ENCODE measurements at places on chromosomes 6 and 20. TPM values are rescaled to one million over a fixed set of nuclear protein-coding genes. Genes with fewer than 3 reads are reported as not detected.

DNA sequence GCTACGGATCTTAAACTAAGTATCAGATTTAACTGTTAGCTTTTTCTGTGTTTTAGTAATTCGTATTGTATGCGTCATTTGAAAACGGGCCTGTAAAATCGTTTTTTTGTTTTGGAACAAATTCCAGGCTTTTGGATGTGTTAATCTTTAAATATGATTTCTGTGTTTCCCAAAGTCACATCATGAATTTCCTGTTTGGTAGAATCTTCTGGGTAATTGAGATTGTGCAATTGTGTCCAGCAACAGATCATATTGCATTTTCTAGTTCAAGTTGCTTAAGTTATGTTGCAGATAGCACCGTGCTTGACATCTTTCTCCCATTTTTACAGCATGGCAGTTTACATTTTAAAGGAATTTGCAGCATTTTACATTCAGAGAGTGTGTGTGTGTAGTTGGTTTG is 1.9 kb downstream of the MAPK14 start:
- DNase-seq = no peak

Gene RIMS1
- total RNA-seq = 9.7 TPM

Gene BAK1
- 15.0 TPM for total RNA-seq

DNA sequence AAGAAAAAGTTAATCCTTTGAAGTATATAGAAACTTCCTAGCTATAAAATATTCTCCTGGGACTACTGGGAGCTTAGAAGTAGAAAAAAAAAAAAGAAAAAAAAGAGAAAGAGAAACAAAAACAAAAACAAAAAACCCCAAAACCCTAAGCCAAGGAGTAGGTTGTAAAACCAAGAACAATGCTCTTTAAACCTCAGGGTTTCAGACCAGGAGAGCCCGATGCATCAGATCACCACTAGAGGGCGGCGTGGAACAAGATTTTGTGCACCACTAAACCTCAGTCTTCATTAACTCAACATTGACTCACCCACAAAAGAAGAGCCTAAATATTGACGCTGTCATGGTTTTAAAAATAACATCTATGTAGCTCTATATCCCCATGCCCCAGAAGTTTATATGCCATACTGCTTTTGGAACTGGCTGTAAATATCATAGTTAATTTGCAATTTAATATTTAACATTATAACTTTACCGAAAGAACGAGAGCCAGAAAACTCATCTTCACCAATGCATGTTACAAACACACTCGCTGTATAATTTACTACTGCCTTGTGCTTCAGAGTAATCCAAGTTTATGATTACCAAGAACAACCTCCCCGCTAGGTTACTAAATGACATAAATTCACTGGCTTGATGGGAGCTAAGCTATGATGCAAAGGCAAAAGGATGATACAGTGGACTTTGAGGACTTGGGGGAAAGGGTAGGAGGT is 19.2 kb downstream of the MCUR1 start:
- peak; percentile 91 for DNase-seq

GRCh38 chr20:14355791-14356190 is 18.4 kb upstream of the FLRT3 start:
- no peak for DNase-seq

Gene BPIFB4
- not detected for total RNA-seq

- DNase-seq = no peak
Observed at GRCh38 chr6:88953550-88954386, 9.7 kb downstream of the RNGTT start.

DNA sequence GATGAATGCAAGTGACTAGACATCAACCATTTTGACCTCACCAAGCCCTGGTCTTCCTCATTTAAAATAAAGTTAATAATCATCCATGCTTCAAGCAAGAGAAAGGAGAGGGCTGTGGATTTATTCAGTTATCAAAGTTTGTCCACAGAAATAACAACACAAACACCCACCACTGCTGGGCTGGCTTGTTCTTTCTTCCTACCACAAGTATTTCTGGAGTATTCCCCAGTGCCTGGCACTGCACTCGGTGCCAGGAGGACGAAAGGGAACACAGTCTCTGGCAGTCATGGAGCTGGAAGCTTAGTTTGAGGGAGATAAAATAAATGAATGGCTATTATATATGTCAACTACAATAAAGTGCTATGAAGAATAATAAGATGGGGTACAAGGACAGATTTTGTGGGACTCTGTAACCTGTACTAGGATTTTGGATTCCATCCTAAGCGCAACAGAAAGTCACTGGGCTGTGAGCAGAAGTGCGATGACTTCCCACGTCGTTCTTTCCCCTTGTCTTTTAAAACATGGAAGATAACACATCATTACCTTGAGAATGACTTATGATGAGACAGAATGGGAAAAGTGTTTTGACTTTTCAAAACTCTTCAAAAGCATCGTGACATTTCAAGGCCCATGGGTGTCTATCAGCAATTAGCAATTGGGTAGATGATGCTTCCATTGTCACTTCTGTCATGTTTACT is 74.5 kb upstream of the TRAF3IP2 start:
- no peak for DNase-seq

DNA sequence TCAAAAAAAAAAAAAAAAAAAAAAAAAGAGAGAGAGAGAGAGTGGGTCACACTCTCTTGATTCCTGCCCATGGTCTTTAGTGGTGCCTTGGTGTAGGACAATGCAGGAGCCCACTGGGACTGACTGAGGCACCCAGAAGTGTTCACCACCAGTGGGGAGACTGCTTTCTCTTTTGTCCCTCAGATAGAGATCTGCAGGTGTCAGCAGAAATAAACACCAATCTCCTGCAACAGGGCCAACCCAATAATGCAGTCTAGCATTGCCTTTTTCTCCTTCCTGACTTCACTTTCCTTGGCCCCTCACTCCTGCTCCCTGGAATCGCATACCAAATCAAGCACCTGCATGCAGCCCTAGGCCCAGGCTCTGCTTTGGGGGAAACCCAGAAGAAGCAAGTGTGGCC is 39.0 kb upstream of the CCDC28A start:
- DNase-seq = no peak
